T-helper 2 cell treated with Interferon-gamma antibody and Interleukin-4, amounts not matched to agents 5 μg/mL and 100 μg/mL, for 36 hours (primary cell): ENCODE measurements at places on chromosomes 7 and 10.

GRCh38 chr10:58956926-58957325, 219.5 kb upstream of the PHYHIPL start:
- no peaks in the 10 kb centered on the region for H3K36me3 ChIP-seq
- H3K27ac ChIP-seq = no peak overlapping the region
- DNase-seq = no peak
- no peaks in the 10 kb centered on the region for H3K4me1 ChIP-seq
- H3K27me3 ChIP-seq = no peaks in the 10 kb centered on the region
- H3K4me3 ChIP-seq = no peak overlapping the region

DNA sequence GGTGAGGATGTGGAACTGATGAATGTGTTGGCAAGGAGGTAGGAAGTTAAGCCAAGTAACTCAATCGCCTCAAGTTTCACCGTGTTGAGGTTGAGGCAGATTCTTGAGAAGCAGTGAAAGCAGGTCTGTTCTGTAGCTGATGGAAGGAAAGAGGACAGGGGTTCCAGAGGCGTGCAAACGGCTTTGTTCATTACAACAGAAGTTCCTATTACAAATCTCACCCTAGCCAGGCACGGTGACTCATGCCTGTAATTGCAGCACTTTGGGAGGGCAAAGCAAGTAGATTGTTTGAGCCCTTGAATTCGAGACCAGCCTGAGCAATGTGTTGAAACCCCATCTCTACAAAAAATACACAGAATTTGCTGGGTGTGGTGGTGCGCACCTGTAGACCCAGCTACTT, 36.9 kb upstream of the PTF1A start:
- peaks cover 2% of the 10 kb centered on the region for H3K4me1 ChIP-seq
- no peak overlapping the region for H3K4me3 ChIP-seq
- H3K27me3 ChIP-seq = peaks cover 3% of the 10 kb centered on the region
- no peaks in the 10 kb centered on the region for H3K36me3 ChIP-seq
- DNase-seq = no peak

- no peak for DNase-seq
- H3K36me3 ChIP-seq = no peaks in the 10 kb centered on the region
- no peaks in the 10 kb centered on the region for H3K4me1 ChIP-seq
- no peak overlapping the region for H3K27ac ChIP-seq
These were observed 497.3 kb downstream of the SORCS3 start for GRCh38 chr10:105138358-105138757.

GRCh38 chr10:95730233-95730632, 25.7 kb upstream of the ENTPD1 start:
- no peak overlapping the region for H3K4me3 ChIP-seq
- no peak for DNase-seq
- H3K27me3 ChIP-seq = peaks cover 31% of the 10 kb centered on the region

DNA sequence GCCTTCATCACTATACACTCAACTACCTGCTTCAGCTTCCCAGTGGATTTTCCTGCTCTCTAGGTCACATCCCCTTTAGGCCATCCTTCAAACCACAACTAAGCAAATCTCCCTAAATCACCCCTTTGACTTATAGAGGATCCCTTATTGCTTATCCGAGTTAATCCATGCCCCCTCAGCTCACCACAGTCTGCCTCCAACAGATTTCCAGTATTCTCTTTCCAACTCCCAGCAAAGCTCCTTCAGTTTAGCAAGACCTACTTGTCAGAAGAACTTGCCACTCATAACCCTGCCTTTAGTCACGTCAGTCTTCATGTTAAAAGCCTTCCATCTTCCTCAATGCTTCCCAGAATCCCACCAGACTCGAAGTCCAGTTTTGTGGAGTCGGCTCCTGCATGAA, 38.6 kb downstream of the RAPGEF5 start:
- no peak for DNase-seq
- H3K4me3 ChIP-seq = no peak overlapping the region
- no peaks in the 10 kb centered on the region for H3K36me3 ChIP-seq
- H3K27ac ChIP-seq = no peak overlapping the region
- peaks cover 13% of the 10 kb centered on the region for H3K27me3 ChIP-seq

GRCh38 chr7:2165239-2165609, 67.5 kb downstream of the MAD1L1 start:
- H3K27ac ChIP-seq = no peak overlapping the region
- peaks cover 3% of the 10 kb centered on the region for H3K36me3 ChIP-seq
- H3K4me1 ChIP-seq = peaks cover 3% of the 10 kb centered on the region
